Fibroblast of villous mesenchyme (primary cell): ENCODE measurements at places on chromosomes 16 and 17. TPM values are rescaled to one million over a fixed set of nuclear protein-coding genes. Genes with fewer than 3 reads are reported as not detected.

TELO2 gene
- 21.6 and 22.2 TPM in 2 replicates for total RNA-seq

DNA sequence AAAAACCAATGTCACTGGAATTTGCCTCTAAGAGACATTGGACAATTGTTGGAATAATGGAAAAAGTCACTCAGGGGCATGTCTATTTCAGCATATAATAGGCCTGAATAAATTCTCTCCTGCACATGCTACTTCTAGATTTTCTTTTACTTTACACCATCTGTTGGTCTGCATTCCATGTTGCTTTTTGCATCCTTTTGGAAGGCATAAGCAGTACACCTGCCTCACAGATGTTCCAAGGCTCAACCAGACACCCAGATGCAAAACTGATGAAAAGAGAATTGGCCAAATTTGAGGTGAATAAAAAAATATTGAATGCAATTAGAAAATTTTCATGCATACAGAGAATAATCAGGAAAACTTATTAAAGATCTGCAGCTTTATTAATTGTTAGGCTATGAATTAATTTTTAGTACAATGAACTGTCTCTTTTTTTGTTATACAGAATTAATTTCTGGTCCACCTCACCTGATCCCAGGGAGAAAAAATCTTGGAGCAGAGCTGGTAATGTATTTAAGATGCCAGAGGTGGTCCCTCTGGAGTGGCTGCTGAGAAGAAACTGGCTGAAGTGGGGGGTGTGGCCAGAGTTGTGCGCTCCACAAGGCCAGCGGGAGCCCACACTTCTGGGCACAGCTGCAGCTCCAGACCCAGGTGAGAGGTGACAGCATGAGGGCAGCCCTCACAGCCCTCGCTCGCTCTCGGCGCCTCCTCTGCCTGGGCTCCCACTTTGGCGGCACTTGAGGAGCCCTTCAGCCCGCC, 778.6 kb downstream of the CDH11 start:
- no peak for DNase-seq

DNA sequence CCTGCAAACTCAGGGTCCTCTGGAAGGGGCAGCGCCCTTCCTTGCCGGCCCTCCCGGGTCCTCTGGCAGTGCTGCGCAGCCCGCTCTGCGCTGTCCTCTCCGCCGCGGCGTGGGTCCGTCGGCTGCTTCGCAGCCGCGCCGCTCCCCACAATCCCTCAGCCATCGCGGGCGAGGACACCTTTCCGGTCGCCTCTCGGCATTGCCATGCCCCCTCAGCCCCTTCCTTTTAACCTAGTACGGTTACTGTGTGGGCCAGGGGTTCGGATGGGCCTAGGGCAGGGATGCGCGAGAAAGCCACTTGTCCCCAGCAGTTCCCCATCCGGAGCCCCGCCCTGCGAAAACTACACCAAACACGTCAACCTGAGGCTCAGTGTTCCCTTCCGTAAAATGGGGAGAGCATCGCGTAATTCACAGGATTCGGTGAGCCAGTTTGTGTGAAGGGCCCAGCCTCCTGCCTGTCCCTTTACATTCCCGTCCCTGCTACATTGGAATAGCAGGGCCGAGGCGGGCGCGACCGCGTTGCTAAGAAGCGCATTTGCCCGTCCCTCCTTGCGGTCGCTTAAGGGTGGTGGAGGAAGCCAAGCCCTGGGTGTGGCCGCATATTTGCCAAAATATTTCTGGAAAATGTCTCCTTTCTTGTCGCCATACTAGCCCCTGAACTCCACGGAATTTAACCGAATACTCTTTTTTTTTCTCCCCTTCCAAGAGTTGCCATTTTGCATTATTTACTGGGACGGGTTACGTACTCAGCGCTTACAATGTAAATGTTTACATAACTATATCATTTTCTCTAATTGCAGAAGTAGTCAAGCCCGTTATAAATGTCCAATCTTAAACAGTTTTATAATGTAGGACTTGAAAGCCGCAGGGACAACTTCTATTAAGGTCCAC, 13.2 kb downstream of the COPZ2 start:
- DNase-seq, result no peak

GRCh38 chr16:3878610-3879009, 1.9 kb downstream of the CREBBP start:
- DNase-seq, result peak; percentile 44

DNA sequence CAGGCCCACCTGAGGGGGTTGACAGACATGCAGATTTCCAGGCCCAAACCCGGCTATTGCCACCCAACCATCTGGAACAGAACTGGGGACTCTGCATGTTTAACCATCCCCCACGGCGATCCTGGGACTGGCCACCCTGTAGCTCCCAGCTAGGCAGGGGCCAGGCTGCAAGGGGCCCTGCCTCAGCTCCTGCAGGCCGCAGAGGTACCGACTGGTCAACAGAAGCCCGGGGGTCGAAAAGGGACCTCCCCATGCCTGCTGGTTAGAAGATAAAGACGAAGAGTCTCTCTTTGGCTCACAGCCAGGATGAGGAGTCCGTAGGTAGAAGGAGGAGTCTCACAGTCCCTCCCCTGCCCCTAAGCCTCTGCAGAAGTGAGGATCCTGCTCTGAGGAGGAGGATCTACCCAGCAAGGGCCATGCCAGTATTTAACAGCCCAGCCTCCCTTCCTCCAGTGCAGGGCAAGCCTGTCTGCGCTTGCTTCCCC, 223.4 kb upstream of the TNRC6C start:
- no peak for DNase-seq

- DNase-seq, result no peak
Measured at GRCh38 chr17:42526031-42526444, 10.0 kb upstream of the NAGLU start.

DNA sequence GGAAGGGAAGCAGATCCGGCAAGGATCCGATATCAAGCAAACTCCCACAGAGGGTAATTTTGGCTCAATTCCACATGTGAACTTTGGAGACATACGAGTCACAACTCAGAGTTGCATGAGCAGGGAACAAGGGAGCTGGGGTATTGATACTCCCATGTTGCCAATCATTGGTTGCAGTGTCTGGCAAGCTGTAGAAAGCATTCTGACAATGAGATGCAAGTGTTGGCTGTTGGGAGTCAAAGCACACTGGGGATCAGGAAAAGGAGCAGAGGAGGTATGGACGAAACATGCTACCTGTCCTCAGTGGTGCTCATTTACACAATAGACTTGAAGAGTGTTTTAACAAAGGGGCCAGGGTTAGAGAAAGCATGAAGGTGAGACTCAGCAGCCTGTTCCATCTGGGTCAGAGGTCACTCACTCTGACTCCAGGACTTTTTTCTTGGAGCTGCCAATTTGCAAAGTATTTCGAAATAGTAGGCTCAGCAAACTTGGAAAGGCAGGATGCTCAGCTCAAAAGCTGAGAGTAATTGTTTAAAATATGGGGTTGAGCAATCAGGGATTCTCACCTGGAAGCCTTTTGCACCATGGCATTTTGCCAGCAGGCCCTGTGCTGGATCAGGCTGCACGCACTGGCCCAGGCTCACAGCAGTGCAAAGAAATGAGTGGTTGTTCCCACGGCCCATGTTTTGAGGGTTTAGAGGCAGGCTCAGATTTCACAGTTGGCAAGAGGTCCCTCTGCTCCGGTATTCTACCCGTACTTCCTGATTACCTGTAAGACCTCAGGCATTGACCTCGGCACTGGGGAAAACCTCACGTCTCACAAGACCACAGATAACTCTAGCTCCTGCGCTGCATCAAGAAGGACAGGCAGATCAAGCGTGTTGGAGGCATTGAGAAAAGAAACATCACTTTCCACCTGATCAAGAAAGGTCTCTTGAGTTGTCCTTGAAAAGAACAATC, 17.6 kb upstream of the NKD1 start:
- DNase-seq, result no peak

DNA sequence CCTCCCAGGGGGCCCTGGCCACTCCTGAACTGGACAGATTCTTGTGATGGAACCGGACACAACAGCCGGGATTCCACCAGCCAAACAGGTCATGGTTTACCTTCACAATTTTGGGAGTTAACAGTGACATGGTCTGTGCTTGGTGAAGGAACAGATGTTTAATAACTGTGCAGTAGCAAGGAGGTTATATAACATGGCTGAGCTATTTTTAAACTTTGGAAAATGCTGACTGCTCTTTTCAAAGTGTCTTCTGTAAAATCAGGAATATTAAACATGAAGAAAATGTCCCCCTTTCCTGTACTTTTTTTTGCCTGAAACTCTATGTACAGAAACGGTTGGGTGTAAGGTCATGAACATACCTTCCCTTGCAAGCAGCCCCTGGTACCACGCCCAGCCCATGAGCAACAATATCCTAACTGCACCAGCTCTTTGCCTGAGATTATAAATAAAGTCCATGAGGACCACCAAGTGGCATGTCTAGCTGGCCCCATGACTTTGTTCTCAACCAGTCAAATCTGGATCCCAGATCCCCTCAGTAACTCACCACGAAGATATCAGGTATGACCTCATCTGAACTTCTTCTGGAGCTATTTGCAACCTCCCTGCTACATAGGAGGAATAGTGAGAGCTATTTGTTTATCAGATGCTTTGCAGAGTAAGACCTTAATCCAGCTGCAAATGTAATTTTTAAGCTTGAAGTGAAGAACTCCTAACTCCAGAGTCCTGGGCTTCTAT, 249.1 kb downstream of the GRIN2A start:
- DNase-seq, result no peak

- DNase-seq, result no peak
Measured at GRCh38 chr16:4120176-4120575, 3.9 kb upstream of the ADCY9 start.

GRCh38 chr17:61507383-61508066, 55.3 kb downstream of the TBX4 start:
- DNase-seq, result no peak
